Activated T-cell treated with anti-CD3 and anti-CD28 coated beads, Interleukin-2, amount 50 U/mL, for 72 hours (primary cell): ENCODE measurements at places on chromosomes 6 and 20. TPM values are rescaled to one million over a fixed set of nuclear protein-coding genes. Genes with fewer than 3 reads are reported as not detected.

Gene CRISP3
- total RNA-seq = not detected

Gene POM121L2
- not detected for total RNA-seq

Gene OXT
- 1.2 TPM for total RNA-seq

Gene PNRC1
- 137 TPM for total RNA-seq

Gene BICRAL
- 24.4 TPM for total RNA-seq

Gene RNASET2
- total RNA-seq = 46.3 TPM

Gene TGM3
- not detected for total RNA-seq

Gene SIM1
- 0.07 TPM for total RNA-seq

Gene FKBP1C
- 4.3 TPM for total RNA-seq

Gene KIF25
- not detected for total RNA-seq

Gene EIF6
- total RNA-seq = 129 TPM

Gene COX4I2
- not detected for total RNA-seq

Gene PGBD1
- total RNA-seq = 5.9 TPM

Gene LY6G6F
- not detected for total RNA-seq

Gene PLCB1
- total RNA-seq = 3.4 TPM

Gene SLC35D3
- not detected for total RNA-seq

Gene ADAM33
- total RNA-seq = not detected

Gene DEFB119
- not detected for total RNA-seq

Gene SLC25A27
- 1.1 TPM for total RNA-seq

Gene TRAPPC3L
- total RNA-seq = not detected

Gene SNAI1
- total RNA-seq = 1.3 TPM

Gene CCM2L
- not detected for total RNA-seq

Gene GPX5
- not detected for total RNA-seq

Gene SUN5
- not detected for total RNA-seq

Gene HLA-B
- 3,556 TPM for total RNA-seq

Gene MEP1A
- not detected for total RNA-seq

Gene TLDC2
- total RNA-seq = not detected

Gene ISM1
- 0.58 TPM for total RNA-seq

Gene BEND6
- 0.32 TPM for total RNA-seq

Gene MEI4
- not detected for total RNA-seq

Gene WFDC10B
- not detected for total RNA-seq

Gene HSPA12B
- not detected for total RNA-seq

Gene PDYN
- not detected for total RNA-seq

Gene PDE10A
- total RNA-seq = not detected

Gene DNAH8
- total RNA-seq = 0.02 TPM

Gene IRAK1BP1
- total RNA-seq = 2.9 TPM

Gene SNAP25
- total RNA-seq = 6.9 TPM

Gene MLN
- not detected for total RNA-seq

Gene RSPO3
- not detected for total RNA-seq

Gene NKX2-4
- total RNA-seq = not detected

Gene EPHA7
- total RNA-seq = not detected

Gene COL11A2
- 2.5 TPM for total RNA-seq

Gene FAM162B
- total RNA-seq = not detected

Gene LAMA5
- 0.86 TPM for total RNA-seq

Gene RFX6
- total RNA-seq = not detected

Gene GPLD1
- total RNA-seq = 0.82 TPM

Gene PPP1R14C
- 1.8 TPM for total RNA-seq

Gene RAD21L1
- 1.2 TPM for total RNA-seq

Gene CDH26
- 3.1 TPM for total RNA-seq

Gene FRK
- 0.05 TPM for total RNA-seq

Gene BACH2
- total RNA-seq = 101 TPM
